ENCODE measurements at places on chromosomes 2 and 18.

DNA sequence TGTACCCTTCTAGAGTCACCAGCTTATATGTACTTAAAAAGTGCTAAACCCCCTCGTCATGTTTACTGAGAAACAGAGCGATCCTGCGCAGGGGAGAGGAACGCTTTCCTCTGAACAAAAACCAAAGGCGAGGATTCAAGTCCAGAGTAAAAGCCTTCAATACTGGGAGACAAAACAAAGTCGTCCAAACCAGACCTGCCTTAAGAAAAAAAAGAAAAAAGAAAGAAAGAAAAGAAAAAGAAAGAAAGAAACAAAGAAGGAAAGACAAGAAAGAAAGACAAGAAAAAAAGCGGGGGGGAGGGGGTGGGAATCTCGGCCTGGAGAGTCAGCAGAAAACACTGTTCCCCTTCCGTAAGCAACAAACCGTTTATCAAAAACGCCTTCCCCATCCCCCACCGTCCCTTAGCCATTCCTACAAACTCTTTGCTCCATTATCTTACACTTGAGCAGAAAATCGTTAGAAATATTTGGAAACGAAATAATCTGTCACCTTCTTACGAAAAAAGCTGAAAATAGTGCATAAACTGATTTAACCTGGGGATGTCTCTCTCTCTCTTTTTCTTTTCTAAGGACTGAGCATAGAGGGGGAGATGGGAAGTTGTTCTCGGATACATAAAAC is 3.3 kb downstream of the PTGR3 start:
- no peak for DNase-seq

DNA sequence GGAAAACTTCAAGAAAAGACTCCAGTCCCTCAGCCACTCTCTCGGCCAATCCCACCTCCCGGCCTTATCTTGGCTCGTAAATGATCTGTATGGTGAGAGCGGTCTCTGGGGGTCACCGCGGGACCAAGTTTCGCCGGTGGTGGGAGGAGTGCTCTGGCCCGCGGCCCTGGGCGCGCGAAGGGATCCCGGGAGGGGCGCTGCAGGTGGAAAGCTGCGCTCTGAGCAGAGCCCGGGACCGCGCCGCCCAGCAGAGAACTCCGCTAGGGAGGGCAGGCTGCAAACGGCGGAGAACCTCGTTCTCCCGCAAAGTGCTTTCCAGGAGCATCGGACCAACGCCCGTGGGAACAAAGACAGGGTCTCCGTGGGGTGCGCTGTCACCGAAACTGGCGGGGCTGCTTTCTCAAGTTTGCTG is 622 bp downstream of the LRP2 start:
- no peak for DNase-seq

DNA sequence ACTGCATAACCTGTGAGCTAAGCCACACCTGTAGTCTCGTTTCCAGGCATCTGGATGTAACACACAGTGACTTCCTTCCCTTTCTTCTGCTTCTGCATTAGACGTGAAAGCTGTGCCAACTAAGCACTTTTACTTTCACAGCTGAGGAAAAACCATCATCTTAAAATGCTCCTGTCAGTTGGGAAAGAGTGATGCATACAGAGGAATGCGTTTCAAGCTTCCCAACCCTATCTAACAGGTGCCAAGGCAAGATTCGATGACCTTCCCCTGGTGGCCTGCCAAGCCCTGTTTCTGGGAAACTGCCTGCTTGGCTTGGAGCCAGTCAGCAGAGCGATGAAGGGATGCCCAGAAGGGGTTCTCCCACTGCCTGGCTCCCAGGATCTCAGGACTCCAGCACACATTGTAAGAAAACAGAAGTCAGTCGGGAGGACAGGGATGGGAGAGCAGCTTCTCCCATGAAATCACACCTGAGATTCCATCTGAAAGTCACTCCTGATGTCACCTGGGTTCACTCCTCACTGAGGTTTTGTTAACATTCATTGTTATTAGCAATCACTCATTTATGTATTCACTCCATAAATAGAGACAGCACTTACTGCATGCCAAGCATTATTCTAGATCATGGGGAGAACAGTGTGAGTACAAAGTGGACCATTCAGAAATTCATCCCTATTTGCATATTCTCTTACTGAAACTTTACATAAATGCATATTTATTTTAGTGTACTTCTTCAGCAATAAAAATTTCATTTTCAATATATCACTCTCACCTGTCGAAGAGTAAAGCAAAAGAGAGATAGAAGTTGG is 64.1 kb downstream of the DTNA start:
- DNase-seq, result no peak

GRCh38 chr2:152695763-152696162 is 21.5 kb downstream of the PRPF40A start:
- no peak for DNase-seq

DNA sequence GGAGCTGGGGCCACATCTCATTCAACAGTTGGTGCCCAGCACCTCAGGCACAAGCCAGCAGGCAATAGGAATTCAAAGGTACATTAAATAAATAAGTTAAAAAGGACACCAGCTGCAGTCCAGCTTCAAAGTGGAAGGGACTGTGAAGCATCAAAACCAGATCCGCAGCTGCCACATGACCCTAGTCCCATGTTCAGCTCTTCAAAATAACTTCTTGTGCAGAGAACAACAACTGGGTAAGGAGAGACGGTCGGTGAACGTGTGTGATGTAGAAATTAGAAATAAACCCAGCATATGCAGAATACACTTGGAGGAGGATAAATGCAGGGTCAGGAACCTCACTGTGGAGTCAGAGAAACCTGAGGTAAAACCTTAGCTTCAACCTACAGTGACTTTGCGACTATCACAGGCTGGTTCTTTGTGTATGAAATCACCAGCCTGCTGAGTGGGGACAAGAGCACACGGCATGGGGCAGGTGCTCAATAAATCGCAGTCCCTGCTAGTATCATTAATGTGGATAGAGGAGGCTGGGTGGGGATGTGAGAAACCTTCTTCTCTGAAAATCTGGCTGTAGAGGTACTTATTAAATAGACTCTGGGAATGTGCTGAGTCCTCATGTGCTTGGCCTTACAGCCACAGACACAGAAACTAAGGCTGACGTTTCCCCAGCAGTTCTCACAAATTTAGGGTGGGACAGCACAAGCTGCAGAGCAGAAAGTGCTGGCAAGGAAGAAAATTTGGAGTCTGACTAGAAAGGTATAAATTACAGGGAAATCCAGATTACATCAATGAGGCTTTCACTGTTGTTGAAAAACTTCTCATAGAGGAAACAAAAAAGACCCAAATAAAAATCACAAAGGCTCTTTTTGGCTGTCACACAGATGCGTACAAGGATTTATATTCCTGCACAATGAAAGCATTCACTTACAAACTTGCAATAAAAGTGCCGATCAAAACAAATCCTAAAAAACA is 20.7 kb downstream of the FBXO15 start:
- no peak for DNase-seq

- DNase-seq, result no peak
Observed at GRCh38 chr2:57711991-57712390, 334.6 kb upstream of the VRK2 start.

GRCh38 chr18:70321616-70322015 is 32.8 kb downstream of the SOCS6 start:
- DNase-seq, result no peak

DNA sequence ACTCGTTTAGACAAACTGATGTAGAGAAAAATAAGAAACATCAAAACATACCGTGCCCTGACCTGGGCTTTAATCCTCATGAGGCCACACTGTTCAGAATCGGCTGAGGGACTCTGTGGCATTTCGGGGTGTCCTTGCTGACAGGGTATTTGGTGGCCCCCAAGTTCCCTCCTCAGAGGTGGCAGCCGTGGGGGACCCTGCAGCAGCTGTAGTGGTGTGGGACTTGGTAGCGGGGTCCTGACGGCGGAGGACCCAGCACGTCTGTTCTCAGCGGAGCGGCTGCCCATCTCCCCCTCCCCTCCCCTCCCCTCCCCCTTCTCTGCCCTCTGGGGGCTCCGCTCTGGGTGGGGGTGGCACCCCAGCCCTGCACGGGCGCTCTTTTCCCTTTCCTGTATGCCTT is 18.4 kb downstream of the KCNG2 start:
- no peak for DNase-seq

GRCh38 chr2:190663839-190664238 is 15.0 kb downstream of the NAB1 start:
- DNase-seq, result no peak

DNA sequence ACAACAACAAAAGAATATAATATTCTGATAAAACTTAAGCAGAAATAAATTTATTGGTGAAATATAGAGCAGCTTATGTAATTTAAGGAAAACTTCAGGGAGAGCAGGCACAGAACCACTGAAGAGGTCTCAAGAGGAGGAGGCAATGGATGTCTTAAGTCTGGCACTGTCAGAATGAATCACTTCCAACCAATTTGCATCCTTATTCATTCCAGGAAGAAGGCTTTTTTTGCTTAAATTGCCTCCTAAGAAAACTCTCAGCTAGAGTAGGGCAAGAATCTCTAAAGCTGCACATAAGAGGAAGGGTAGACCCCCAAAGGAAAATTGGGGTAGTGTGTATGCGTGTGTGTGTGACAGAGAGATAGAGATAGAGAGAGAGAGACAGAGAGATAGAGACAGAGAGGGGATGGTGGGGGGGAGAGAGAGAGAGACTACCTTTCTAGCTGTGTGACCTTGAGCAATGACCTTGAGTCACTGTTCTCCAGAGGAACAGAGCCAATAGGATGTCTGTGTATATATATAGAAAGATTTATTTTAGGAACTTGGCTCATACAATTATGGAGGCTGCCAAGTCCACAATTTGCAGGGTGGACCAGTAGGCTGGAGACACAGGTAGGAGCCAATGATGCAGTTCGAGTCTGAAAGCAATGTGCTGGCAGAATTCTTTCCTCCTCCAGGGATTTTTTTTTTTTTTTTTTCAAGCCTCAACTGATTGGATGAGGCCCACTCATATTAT is 96.4 kb upstream of the LINC00305 start:
- DNase-seq, result no peak

DNA sequence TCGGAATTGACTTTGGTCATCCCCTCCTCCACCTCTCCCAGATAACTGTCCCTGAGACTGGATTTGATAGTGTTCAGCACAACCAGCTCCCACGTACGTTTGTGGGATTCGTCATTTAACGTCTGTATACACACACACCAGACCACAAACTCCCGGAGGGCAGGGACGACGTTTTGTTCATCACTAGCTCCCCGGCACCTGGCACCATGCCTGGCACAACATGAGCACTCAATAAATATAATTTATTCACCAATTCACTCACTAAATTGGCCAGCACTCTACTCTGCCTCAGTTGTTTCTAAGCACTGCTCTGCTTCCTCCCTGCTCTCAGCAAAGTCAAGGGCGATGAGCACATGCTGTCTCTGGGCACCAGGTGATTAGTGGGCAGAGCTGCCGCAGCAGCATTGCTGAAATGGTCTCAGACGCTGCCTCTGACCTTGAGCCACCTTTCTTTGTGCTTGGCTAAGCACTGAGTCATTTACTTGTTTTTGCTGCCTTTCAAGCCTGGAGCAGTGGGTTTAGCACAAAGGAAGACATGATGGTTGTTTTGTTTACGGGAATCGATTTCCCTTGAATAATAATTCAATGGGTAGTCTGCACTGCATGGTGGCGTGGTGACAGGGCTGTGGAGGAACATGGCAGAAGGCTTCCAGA is 19.3 kb upstream of the LOXHD1 start:
- DNase-seq, result no peak

- no peak for DNase-seq
Observed at GRCh38 chr2:20565623-20566236, 85.2 kb downstream of the HS1BP3 start.

GRCh38 chr18:13232086-13232917 is 13.7 kb downstream of the LDLRAD4 start:
- DNase-seq, result no peak

DNA sequence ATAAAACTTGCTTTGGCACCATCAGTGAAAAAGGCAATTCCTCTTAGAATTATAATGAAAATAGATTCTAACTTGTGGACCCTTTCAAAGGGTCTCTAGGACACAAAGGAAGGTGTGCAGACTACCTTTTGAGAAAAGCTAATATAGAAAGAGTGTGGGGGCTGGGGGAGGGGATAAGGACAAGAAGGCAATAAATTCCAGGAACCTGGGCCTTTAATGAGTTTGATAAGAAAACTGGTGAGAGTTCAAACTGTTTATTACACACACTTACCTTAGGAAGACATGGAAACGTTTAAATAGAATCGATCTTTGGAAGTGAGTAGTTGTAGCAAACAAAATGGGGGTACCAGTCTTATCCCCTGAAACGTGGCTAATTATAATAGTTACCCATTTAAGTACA is 39.6 kb upstream of the PGAP1 start:
- DNase-seq, result no peak
